Activated CD4-positive, CD25-positive, alpha-beta regulatory T cell (primary cell): ENCODE measurements at places on chromosomes 1 and 21.

DNA sequence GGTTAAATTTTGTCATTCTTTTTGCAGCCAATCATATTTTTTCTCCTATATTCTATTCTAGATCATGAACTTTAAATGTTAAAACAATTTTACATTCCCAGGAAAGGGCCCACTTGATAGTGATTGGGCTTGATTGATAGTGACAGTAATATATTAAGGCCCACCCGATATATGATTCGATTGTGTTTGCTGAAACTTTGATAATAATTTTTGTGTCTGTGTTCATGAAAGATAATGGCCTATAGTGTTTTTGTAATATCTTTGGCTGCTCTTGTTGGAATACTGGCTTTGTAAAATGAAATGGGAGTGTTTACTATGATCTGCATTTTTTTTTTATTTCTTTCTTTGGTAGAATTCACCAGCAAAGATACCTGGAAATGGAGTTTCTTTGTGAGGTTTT is 100.3 kb downstream of the SCCPDH start:
- DNase-seq, result no peak

- no peak for DNase-seq
These were observed 50.3 kb downstream of the SYT2 start for GRCh38 chr1:202659974-202660373.

DNA sequence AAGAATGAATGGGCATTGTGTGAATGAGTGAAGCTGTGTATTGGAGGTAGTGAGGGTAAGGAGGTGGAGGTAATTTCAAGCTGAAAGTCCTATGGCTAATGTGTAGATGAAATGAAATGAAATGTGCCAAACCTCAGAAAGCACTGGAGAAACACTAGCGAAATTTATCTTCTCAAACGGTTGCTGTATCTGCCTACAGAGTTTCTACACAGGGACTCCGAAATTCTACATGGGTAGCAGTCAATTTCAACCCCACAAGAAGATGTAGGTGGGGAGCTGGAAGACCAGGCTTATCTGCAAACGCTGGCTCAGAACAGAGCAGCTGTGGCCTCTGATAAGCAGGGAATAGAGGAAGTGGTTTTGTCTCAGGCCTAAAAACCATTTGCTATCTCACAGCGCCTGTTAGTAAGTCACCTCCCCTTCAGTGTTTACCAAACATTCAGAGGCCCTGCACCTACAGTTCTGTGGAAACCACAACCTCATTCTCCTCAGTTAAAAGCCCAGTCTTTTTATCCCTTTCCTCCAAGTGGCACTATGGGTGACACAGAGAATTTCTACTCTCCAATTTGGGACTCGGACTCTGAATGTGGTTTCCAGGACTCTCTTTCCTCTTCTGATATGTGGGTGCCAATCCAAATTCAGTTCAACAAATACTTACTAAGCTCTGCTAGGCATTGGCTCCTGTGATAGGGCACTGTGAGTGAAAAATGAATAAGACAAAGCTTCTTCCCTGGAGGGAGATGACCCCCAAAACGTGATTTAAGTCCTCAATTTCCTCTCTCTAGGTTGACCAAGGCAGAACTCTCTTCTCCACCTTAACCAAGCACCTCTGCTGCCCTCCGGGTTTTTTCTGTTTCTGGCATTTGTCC is 17.2 kb upstream of the SLAMF6 start:
- no peak for DNase-seq

DNA sequence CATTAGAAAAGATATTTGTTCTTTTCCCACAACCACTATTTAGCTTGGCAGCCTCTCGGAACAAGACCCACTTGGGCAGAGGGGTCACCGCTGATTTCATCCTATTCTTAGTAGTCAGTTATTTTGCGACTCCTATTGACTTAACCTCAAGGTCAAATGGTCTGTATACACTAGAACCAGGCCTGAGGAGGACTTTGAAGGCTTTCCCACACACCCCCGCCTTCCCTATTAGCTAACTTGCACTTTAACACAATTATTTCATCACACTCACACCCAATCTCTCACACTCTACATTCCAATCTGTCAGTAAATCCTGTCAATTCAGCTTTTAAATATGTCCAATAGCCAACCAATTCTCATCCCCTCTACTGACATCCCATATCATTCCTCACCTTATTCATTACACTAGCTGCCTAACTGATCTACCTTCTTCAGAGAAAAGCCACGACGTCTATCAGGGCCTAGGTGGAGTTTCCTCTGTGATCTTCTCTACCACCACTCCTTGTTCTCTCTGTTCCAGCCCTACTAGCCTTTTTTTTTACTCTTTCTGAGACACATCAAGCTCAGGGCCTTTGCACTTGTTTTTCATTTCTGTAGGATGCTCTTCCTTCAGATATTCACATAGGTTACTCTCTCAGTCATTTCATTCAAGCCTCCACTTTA is 1.0 kb upstream of the NIBAN1 start:
- DNase-seq, result no peak

GRCh38 chr1:187985897-187986654 is 1157.3 kb downstream of the PLA2G4A start:
- no peak for DNase-seq

- no peak for DNase-seq
These were observed 60.3 kb upstream of the LRRC8D start for GRCh38 chr1:89760496-89760895.

- no peak for DNase-seq
These were observed 163.4 kb downstream of the CACNA1E start for GRCh38 chr1:181646710-181647109.

DNA sequence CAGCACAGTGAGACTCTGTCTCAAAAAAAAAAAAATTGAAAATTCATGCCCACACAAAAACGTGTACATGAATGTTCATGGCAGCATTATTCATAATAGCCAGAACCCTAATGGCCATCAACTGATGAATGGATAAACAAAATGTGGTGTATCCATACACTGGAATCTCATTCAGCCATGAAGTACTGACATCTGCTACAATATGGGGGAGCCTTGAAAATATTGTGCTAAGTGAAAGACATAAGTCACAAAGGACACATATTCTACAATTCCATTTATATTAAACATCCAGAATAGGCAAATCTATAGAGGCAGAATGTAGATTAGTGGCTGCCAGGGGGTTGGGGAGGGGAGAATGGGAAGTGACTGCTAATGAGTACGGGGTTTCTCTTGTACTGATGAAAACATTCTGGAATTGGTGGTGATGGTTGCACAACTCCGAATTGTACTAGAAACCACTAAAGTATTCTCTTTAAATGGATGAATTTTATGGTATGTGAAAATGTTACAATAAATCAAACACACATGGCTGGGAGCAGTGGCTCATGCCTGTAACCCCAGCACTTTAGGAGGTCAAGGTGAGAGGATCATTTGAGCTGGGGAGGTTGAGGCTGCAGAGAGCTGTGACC is 33.0 kb upstream of the KCNN3 start:
- DNase-seq, result no peak

DNA sequence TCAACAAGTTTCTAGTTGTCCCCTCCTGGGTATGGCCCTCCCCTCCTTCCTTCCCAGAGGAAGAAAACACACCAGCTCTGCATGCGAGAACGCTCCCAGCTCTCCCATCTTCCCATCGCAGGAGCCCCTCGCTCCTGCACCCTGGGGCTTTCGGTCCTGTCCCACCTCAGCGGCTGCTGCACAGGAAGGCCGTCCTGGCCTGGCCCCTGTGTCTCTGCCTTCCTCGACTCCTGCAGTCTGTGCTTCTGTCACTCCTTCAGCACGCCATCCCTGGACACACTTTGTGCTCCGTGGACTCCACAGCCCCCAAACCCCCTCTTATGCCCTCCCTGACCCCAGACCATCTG is 23.2 kb downstream of the KRTAP10-1 start:
- DNase-seq, result no peak

GRCh38 chr1:1847890-1848289 is 43.0 kb downstream of the GNB1 start:
- DNase-seq, result no peak

- no peak for DNase-seq
These were observed 73.2 kb downstream of the LRRC8C start for GRCh38 chr1:89705901-89706699.

- no peak for DNase-seq
These were observed 19.0 kb downstream of the MAGI3 start for GRCh38 chr1:113409363-113409762.

DNA sequence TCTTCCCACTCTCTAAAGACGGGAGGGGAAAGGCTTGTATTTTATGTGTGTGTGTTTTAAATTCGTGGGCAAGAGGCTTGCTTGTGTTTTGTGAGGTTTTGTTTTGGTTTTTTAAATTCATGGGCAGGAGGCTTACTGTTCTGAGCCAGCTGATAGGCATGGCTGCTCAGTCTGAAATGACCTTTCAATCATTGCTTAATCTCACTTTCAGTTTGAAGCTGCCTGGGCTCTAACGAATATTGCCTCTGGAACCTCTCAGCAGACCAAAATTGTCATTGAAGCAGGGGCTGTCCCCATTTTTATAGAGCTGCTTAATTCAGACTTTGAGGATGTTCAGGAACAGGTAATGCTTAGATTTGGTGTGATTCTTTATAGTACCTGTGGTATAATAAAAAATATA is 20.3 kb upstream of the TXLNA start:
- no peak for DNase-seq

DNA sequence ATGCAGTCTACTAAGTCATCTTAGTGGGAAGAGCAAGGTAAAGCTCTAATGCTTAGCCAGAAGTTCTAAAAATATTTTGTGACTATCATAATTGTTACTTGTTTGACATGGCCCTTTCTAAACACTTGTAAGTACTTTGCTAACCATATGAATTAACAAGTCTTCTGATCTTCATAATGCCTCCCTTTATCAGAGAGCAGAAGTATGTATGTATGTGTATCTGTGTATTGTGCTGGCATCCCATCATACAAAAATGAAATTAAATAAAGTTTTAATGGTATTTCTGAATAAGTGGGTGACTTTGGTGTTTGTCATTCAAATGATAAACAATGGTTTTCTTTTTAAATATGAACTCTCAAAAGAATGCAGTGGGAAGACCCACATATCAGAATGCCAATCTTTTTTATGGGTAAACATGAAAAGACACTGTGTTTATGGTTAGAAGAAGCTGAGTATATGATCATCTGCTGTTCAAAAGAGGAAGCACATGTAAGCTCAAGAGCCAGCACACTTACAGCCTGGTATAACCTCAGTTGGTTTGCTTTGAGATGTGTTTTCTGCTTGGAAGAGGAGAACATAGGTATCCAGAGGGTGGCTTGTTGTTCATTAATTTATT is 159.6 kb downstream of the CLEC20A start:
- DNase-seq, result no peak

GRCh38 chr1:223558512-223558911 is 107.0 kb downstream of the CAPN8 start:
- DNase-seq, result no peak

DNA sequence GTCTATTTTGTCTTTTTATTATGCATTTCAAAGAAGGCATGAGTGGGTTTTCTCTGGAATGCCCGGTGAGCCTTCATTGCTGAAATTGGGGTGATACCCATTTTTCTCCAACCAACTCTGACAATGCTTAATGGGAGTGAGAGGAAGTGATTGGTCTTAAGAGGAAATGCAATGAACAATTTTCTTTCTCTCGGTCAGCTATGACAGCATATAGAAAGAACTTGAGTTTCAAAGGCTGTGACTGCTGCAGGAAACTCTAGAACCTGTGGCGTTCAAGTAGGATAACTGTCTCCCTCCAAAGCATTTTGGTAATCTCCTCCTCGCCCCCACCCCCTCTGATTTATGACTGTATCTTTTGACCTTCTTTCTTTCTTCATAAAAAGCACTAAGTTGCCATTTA is 155.9 kb downstream of the LYPLAL1 start:
- no peak for DNase-seq

- no peak for DNase-seq
These were observed 2.8 kb downstream of the PTGER3 start for GRCh38 chr1:71044833-71045232.

DNA sequence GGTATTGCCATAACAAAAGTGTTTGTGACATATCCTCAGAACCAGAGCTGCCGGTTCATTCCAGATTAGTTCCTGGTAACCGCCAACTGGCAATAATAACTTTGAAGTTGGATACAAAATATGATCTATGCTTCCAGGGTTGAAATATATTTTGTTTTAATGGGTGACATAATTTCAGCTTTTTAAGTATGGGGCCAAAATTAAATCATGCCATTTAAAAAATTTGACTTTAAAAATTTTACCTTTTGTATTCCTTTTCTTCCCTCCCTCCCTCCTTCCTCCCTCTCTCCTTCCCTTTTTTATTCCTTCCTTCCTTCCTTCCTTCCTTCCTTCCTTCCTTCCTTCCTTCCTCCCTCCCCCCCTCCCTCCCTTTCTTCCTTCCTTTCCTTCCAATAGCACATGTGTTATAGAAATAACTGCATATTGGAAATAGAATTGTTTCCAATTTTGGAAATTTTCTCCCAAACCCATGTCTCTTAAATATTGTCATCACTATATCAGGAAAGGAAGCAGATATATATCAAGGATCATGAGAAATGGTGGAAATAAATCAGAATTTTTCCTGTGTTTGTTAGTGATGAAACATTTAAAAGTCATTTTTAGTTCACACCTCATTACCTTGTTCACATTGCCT is 12.0 kb upstream of the KIFAP3 start:
- DNase-seq, result no peak

- DNase-seq, result no peak
These were observed 49.1 kb downstream of the PCSK9 start for GRCh38 chr1:55088413-55088812.

DNA sequence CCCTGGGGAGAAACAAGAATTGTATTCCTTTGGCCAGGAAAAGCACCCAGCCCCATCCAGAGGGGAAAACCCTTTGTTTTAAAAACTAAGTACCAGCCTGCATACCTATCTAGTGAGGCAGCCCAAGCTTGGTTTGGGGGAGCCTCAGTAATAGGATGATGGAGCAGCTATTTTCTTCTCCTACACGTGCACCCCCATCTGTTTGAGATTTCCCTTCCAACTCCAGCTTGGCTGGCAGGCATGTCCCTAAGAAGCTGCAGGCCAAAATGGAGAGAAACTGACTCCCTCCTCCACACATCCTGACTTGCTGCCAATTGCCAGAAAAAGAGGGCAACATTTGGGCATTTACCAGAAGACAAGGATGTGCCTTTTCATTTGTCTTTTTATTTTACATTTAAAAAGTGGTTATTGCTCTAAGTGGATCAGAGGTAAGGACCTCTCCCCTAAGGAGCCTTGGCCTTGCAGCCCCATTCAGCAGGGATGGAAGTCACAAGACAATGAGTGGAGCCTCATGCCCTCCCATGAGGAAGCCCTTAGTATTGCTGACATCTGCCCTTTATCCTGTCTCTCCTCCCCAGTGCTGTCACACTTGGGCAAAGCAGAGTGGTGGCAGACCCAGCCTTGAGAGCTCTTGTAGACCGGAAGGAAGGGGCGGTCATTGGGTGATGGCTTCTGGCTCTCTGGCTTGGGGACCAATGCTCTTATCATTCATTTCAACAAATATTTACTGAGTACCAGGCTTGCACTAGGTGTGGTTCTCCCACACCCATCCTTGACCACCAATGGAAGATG is 8.6 kb downstream of the FNDC5 start:
- no peak for DNase-seq
